ENCODE measurements at places on chromosomes 4 and X. TPM values are rescaled to one million over a fixed set of nuclear protein-coding genes. Genes with fewer than 3 reads are reported as not detected.

Gene PHOX2B
- 0.49 TPM for total RNA-seq

Gene TMEM150C
- total RNA-seq, result 10.6 TPM

Gene IL13RA1
- 25.8 TPM for total RNA-seq

Gene PCDH18
- 32.9 TPM for total RNA-seq

Gene PLK4
- total RNA-seq, result 6.6 TPM

Gene NR0B1
- total RNA-seq, result 3.2 TPM

Gene SLITRK4
- total RNA-seq, result 3.2 TPM

Gene TRAM1L1
- total RNA-seq, result 1.5 TPM

Gene PCSK1N
- total RNA-seq, result 15.0 TPM

Gene SLC2A9
- total RNA-seq, result 7.9 TPM

Gene P2RY8
- 0.74 TPM for total RNA-seq

Gene CSN3
- total RNA-seq, result not detected

Gene PIR
- total RNA-seq, result 24.1 TPM

Gene SOWAHD
- total RNA-seq, result not detected

DNA sequence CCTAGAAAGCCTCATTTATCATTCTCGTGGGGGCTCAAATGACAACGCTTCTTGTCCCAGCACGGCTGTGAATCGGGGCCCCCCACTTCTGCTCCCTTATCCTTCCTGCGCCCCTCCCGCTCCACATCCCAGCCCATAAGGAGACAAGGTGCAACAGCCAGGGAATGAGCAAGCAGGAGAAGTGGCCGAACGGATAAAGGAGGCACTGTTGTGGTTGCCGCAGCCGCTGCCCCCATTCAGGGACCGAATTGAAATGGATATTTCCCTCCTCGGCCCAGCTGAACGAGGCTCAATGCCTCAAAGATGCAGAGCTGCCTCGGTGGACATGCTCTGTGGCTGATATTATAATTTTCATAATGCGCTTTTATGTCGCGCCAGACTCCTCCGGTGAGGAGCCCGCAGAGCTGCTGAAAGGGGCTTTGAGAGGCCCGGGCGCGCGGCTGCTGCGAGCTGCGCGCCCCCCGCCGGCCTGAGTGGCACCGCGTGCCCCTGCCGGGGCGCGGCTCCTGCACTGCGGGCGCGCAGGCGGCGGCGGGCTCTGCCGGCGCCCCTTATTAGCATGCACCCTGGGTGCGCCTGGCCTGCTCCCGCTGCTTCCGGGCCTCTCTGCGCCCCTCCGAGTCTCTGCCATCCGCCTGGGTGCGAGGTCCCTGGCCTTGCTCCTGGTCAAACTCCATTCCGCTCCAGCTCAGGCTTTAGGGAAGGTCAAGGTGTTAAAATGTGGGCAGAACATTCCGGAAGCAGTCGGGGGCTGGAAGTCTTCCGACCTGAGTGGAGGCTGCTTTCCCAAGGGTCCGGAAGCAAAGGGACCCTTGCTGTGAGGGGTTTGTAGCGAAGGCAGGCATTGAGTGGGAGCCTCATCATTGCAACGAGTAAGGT, 68.2 kb upstream of the TMEM33 start:
- H3K4me1 ChIP-seq, result no peaks in the 10 kb centered on the region
- peaks cover 13% of the 10 kb centered on the region for H3K27me3 ChIP-seq
- H3K36me3 ChIP-seq, result no peaks in the 10 kb centered on the region
- H3K4me3 ChIP-seq, result no peak overlapping the region
- no peak overlapping the region for H3K27ac ChIP-seq

- no peaks in the 10 kb centered on the region for H3K36me3 ChIP-seq
- no peaks in the 10 kb centered on the region for H3K27me3 ChIP-seq
- H3K27ac ChIP-seq, result no peak overlapping the region
- no peak for DNase-seq
These were observed 20.7 kb upstream of the AR start for GRCh38 chrX:67523002-67523681.

DNA sequence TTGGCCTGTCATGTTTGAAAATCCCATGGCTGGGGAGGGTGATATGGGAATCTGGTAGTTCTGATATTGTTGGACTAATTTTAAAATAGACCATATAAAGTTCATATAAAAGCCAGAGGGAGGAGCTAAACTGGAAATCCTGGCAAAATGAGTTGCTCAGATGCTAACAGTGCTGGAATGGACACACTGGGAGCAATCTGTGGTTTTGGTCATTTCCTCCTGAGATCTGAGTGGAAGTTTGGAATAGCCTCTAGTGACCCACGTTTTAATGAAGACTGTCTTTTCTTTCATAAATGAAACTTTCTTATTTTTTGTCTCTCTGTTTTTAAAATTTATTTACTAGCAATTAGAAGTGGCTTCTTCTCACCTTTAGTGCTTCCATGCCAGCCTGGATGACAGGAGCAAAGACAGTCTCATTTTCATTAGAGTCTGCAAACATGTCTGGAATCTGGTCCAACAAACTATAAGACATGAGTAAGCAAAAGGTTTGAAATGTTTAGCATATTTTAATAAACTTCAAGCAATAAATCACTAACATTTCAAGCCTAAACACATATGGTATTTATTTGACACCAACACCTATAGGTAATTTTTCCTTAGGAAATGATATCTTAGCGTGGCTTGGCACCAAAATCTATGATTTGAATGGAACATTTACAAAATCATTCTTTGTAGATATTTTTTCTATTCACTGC, 66.6 kb downstream of the METTL14 start:
- H3K4me3 ChIP-seq, result no peak overlapping the region
- no peaks in the 10 kb centered on the region for H3K27me3 ChIP-seq
- peak overlapping the region; percentile 9 for H3K27ac ChIP-seq
- peaks cover 12% of the 10 kb centered on the region for H3K36me3 ChIP-seq
- peaks cover 57% of the 10 kb centered on the region for H3K4me1 ChIP-seq
- no peak for DNase-seq

DNA sequence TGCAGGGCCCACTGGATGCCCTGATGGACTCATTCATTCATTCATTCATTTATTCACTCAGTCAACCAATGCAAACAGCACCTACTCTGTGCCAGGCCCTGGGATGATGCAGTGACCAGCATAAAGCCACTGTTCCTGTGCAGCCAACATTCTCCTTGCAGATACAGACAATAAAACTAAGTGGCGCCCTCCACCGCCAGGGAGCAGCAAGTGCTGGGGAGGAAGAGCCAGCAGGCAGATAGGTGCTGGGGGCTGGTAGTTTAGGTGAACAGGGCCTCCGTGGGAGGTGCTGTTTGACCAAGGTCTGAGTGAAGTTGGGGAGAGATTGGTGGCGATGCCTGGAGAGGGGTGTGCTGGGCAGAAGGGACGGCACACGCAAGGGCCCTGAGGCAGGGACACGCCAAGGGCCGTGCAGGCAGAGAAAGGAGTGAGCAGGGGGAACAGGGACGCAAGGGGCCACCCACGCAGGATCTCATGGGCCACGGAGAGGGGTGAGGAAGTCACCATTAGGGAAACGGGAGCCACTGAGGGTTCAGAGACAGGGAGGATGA, 65.5 kb downstream of the WFS1 start:
- H3K27me3 ChIP-seq, result no peaks in the 10 kb centered on the region
- no peak overlapping the region for H3K27ac ChIP-seq
- DNase-seq, result no peak
- H3K4me1 ChIP-seq, result no peaks in the 10 kb centered on the region
- H3K36me3 ChIP-seq, result no peaks in the 10 kb centered on the region

GRCh38 chr4:81860111-81860510, 388.4 kb upstream of the RASGEF1B start:
- no peak overlapping the region for H3K27ac ChIP-seq
- H3K36me3 ChIP-seq, result no peaks in the 10 kb centered on the region
- no peak overlapping the region for H3K4me3 ChIP-seq
- DNase-seq, result no peak

GRCh38 chr4:89242864-89243732, 64.5 kb downstream of the GPRIN3 start:
- H3K36me3 ChIP-seq, result no peaks in the 10 kb centered on the region
- H3K4me3 ChIP-seq, result no peak overlapping the region
- H3K4me1 ChIP-seq, result peaks cover 6% of the 10 kb centered on the region
- no peak overlapping the region for H3K27ac ChIP-seq
- no peaks in the 10 kb centered on the region for H3K27me3 ChIP-seq

- DNase-seq, result no peak
- H3K4me3 ChIP-seq, result no peak overlapping the region
- no peak overlapping the region for H3K27ac ChIP-seq
These were observed 246.7 kb downstream of the HS3ST1 start for GRCh38 chr4:11182031-11182430.

- H3K27ac ChIP-seq, result no peak overlapping the region
- H3K36me3 ChIP-seq, result no peaks in the 10 kb centered on the region
- no peak for DNase-seq
- H3K4me3 ChIP-seq, result no peak overlapping the region
- no peaks in the 10 kb centered on the region for H3K4me1 ChIP-seq
These were observed 164.1 kb upstream of the TTC29 start for GRCh38 chr4:147109800-147110199.

DNA sequence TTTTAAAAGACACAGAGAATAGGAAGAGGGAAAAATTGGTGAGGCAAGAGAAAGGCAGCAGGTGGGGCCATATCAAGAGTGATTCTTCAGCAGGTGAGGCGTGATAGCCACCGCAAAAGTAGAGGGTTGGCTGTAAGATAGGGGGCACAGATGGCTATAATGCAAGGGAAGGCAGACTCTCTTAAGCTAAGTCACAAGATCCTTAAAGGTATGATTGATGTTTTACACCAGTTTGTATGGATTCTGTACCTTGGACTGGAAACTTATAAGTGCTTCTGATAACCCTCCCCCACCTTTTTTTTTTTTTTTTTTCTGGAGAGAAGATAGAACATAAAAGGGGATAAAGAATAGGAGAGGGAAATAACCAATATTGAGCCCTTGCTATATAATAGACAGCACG, 40.0 kb downstream of the NSUN7 start:
- H3K4me3 ChIP-seq, result no peak overlapping the region
- H3K27ac ChIP-seq, result no peak overlapping the region
- H3K27me3 ChIP-seq, result no peaks in the 10 kb centered on the region

GRCh38 chr4:8325291-8325973, 55.9 kb downstream of the HTRA3 start:
- H3K27me3 ChIP-seq, result no peaks in the 10 kb centered on the region
- peaks cover under 1% of the 10 kb centered on the region for H3K4me1 ChIP-seq
- no peak overlapping the region for H3K4me3 ChIP-seq
- H3K27ac ChIP-seq, result no peak overlapping the region
- no peaks in the 10 kb centered on the region for H3K36me3 ChIP-seq

GRCh38 chr4:172995161-172995560, 173.4 kb upstream of the GALNT7 start:
- H3K27ac ChIP-seq, result no peak overlapping the region

DNA sequence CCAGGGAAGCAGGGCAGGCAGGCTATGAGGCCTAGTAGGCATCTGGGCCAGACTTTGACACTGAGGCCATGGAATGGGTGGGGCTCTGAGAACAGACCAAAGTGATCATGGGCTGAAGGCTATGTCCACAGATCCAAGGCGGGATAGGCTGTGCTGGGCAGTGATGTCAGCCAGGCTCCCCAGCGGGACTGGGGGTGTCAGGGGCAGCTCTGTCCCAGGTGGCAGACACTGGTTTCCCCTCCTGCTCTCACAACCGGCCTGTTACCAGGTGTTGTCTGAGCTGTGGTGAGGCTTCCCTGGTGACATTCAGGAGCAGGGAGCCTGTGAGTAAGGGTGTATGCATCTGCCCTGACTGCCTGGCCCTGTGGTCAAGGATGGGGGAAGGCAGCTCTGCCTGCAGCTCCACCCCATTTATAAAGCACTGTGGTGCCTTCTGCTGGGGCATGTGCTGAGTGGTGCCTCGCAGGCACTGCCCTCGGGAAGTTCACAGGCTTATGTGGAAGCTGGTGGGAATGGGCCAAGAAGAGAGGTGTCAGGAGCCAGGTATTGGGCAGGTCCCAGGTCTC, 2.9 kb downstream of the IL9R start:
- no peak overlapping the region for H3K27ac ChIP-seq
- H3K36me3 ChIP-seq, result no peaks in the 10 kb centered on the region
- no peak overlapping the region for H3K4me3 ChIP-seq
- H3K4me1 ChIP-seq, result no peaks in the 10 kb centered on the region
- no peaks in the 10 kb centered on the region for H3K27me3 ChIP-seq

- no peaks in the 10 kb centered on the region for H3K27me3 ChIP-seq
- no peak overlapping the region for H3K27ac ChIP-seq
- no peak for DNase-seq
- no peak overlapping the region for H3K4me3 ChIP-seq
These were observed 43.9 kb upstream of the C4orf50 start for GRCh38 chr4:6062133-6062532.

- no peak for DNase-seq
- no peak overlapping the region for H3K4me3 ChIP-seq
- no peaks in the 10 kb centered on the region for H3K36me3 ChIP-seq
- no peaks in the 10 kb centered on the region for H3K27me3 ChIP-seq
- no peaks in the 10 kb centered on the region for H3K4me1 ChIP-seq
- H3K27ac ChIP-seq, result no peak overlapping the region
These were observed 45.1 kb downstream of the DTHD1 start for GRCh38 chr4:36326476-36327029.

DNA sequence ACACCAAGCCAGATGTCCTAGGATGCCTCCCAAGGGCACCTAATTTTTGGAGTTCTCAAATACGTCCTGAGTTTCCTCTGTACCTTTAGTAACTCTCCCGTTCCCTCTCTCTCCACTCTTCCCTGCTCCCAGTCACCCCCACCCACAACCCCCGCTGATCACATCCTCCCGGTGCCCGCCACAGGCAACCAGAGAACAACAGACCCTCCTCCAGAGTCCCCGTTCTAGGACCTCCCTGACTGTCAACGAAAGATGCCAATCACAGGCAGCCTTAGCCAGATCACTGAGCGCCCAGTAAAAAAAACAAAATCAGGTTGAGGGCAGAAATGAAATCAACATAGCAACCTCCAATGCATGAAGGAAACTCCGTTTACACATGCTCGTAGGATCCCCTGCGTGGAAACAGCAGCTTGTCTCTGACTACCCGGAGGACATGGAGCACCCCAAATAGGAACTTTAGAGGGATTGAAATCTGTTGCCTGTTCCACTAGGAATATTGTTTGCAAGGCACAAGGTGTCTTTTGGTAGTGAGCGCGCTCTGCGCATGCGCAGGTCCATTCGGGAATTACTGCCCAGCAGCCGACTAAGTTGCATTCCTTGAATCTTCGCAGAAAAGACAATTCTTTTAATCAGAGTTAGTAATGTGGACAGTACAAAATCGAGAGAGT, at the start of gene GABRB1:
TSS of gene GABRB1 (plus strand) at position 557 of the 668 bp plus-strand sequence.
- H3K27ac ChIP-seq, result no peak within 1 kb of the TSS
- no peaks in the 10 kb centered on the region for H3K36me3 ChIP-seq
- no peaks in the 10 kb centered on the region for H3K27me3 ChIP-seq
- peak within 1 kb of the TSS; percentile 35 for H3K4me3 ChIP-seq

- H3K27me3 ChIP-seq, result no peaks in the 10 kb centered on the region
- no peak overlapping the region for H3K4me3 ChIP-seq
- no peaks in the 10 kb centered on the region for H3K36me3 ChIP-seq
- DNase-seq, result no peak
- peaks cover 15% of the 10 kb centered on the region for H3K4me1 ChIP-seq
These were observed 7.2 kb downstream of the IL15 start for GRCh38 chr4:141643557-141643956.

- H3K36me3 ChIP-seq, result peaks cover 7% of the 10 kb centered on the region
- H3K4me1 ChIP-seq, result no peaks in the 10 kb centered on the region
- no peak overlapping the region for H3K4me3 ChIP-seq
- H3K27me3 ChIP-seq, result no peaks in the 10 kb centered on the region
- no peak overlapping the region for H3K27ac ChIP-seq
These were observed 60.5 kb downstream of the TBC1D14 start for GRCh38 chr4:6969826-6970800.
